ENCODE measurements at places on chromosomes 7 and 10. TPM values are rescaled to one million over a fixed set of nuclear protein-coding genes. Genes with fewer than 3 reads are reported as not detected.

DNA sequence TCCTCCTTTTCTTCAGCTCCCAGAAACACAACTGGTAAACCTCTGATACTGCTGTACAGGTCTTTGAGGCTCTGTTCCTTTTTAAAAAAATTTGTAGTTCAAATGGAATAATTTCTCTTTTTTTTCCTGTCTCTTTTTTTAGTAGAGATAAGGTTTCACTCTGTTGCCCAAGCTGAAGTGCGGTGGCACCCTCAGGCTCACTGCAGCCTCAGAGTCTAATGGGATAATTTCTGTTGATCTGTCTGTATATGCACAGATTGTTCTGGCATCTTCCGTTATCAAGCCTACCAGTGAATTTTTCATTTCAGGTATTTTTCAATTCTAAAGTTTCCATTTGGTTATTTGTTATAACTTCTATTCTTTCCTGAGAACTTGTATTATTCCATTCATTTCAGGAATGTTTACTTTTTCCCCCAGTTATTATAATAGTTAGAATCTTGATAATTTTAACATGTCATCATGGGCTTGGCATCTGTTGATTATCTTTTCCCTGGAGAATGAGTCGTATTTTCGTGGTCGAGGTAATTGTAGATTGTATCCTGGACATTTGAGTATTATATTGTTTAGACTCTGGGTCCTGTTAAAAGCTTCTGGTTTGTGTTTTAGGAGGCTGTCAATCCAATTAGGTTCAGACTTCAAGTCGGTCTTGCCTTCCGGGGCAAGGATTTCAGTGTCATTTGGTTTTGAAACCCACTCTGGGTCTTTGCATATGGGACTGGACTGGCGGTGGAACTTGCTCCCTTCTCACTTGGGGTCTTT, 24.5 kb downstream of the CRCP start:
- DNase-seq = no peak

DNA sequence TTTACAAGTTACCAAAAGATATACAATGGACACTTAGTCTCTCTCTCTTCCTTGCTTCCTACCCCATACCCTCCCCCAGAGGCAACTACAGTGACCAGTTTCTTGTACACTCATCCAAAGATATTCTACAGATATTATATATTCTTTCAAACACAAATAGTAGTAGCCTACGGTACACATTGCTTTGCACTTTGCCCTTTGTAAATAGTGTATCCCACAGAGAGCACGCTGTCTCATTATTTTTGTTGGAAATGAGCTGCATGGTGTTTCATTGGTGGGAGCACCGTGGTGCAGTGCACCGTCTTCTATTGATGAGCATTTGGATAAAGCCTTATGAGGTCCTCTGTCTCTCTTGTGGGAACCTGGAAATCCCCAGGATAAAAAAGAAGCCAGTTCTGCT, 24.2 kb downstream of the STRA8 start:
- DNase-seq = no peak

DNA sequence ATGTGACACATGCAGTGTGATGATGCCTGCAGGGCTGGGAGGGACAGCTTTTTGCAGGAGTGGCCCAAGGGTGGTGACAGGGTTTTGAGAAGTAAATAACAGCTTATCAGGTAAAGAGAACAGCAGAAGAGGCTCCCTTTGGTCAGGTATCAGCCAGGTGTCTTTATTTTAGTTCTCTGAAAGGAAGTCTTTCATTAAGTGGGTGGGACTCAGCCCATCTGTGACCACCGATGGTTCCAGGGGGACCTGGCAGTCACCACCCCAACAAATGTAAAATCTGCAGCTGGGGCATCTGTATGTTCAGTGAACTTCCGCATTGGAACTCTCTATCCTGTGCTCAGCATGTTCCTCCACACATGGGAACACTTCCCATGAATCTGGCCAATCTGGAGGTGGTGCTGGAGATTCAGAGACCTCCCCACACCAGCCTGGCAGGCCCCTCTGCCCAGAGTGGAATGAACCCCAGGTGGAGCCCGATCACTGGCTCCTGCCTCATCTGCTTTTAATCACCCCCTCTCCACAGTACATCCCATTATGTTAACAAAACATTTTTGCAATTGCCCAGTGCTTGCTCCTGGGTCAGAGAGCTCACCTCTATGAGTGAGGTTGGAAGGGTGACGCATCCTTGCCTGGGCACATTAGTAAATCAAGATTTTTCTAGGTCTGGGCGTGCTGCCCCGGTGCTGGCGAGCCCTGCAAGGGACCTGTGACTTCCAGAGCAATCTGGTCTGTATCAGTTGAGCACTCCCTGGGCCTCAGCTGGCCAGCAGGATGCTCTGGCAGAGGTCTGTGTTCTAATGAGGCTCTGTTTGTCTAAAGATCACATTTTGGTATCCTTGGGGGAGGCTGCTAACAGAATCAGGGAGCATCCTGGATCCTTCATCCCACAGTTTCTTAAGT, 140.4 kb upstream of the GDF10 start:
- no peak for DNase-seq

DNA sequence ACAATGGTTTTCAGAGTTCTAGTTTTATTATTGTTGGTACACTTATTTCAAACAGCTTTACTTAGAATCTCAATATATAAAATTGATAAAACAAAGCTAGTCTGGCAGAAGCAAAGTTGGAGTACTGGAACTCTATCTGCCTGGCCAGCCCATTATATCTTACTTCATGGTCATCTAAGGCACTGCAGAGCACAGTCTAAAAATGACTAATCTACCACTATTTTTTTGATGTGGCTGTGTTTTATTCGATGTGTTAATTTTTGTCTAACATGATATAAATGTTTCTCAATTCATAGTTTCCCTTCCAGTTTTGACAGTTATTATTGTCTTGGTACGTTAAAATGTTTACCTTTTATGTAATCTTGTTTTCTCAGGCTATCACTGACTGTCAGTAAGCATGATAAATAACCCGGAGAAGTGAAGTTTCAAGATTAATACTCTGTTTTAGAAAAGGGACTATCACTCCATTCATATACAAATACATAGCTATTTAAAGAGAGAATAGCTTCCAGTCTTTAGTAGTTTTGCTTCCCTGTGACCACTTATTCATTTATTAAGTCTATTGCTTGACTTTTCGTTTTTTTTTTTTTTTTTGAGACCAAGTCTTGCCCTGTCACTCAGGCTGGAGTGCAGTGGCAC, 60.6 kb upstream of the CSTF2T start:
- DNase-seq = no peak

DNA sequence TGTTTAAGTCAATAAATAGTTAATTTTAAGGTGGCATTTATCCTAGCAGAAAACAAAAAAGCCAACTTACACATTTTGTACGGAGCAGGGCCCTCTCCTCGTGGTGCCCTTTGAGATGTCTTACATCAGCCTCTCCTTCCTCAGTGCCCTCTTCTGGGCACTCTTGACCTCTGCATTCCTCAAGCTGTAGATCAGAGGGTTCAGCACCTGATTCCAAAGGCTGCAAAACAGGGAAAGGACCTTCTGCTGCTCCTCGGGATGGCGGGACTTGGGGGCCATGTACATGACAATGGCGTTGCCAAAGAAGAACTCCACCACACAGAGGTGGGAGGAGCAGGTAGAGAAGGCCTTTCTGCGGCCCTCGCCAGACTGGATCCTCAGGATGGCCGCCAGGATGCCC, 4.6 kb upstream of the OR2A14 start:
- DNase-seq = no peak

- DNase-seq = no peak
Measured at GRCh38 chr10:36942616-36943015, 182.8 kb upstream of the ANKRD30A start.

GRCh38 chr7:99365318-99366141, 9.0 kb upstream of the ARPC1B start:
- DNase-seq = peak; percentile 87

- DNase-seq = no peak
Measured at GRCh38 chr10:14032406-14032998, 298.2 kb downstream of the FRMD4A start.

- no peak for DNase-seq
Measured at GRCh38 chr10:30241422-30242110, 107.5 kb downstream of the MTPAP start.

DNA sequence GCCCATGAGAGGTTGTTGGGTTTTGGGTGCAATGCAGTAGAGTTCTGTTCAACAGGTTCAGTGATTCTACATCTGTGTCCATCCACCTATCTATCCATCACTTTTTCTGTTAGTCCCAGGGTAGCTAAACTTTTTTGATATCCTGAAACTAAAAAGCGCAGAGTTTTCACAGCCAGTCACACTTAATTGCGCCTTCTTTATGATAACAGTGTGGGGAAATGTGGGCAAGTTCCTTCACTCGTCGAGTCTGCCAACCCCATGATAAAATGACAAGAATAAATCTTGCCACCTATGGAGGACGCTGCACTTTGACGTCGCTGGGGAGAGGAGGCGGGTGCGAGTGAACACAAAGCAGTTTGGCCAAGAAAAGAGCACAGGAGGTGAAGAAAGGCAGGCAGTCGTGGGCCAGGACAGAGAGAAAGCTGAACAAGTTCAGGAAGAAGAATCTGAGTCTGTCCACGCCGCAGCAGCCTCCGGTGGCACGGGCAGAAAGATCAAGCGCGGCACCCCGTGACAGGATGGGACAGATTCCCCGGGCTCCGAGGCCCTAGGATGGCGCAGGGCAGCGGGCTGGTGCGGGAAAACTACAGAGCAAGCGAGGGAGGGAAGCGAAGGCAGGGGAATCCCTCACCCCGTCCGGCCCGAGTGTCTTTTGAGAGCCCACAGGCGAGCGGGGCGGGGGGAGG, 9.2 kb downstream of the SP8 start:
- DNase-seq = no peak

- DNase-seq = no peak
Measured at GRCh38 chr10:121926671-121927317, 1.0 kb downstream of the ATE1 start.

- peak; percentile 68 for DNase-seq
Measured at GRCh38 chr10:121063744-121064143, 212.6 kb downstream of the WDR11 start.

DNA sequence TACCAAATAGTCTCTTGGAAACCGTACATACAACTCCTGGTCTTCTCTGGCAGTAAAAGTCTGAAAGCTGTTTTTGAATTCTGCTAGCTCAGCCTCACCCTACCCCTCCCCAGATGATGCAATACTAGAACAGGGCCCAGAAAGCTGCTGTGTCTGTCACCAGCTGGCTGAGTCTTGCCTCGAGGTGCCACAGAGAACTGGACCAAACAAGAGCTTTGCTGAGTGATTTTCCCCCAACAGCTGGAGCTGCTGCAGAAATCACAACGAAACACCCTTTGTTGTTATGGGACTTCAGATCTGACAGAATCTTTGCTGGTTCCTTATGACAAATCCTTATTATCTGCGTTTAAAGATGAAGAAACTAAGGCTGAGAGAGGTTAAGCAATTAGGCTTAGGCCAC, 134.1 kb downstream of the SPAG6 start:
- no peak for DNase-seq

CFAP70 gene
- total RNA-seq = 2.0 TPM

GPER1 gene
- 7.9 TPM for total RNA-seq

MET gene
- total RNA-seq = 35.1 TPM

PDZD7 gene
- 0.43 TPM for total RNA-seq

LIPJ gene
- 0.12 TPM for total RNA-seq

LRIT1 gene
- total RNA-seq = not detected

SLC18A2 gene
- total RNA-seq = 0.29 TPM

EIF3B gene
- total RNA-seq = 91.6 TPM

PRSS37 gene
- total RNA-seq = not detected

NUDT13 gene
- total RNA-seq = 5.1 TPM

Data from mucosa of descending colon (tissue), 3 donors.